BJ (cell line): ENCODE measurements at places on chromosomes 11 and 22. TPM values are rescaled to one million over a fixed set of nuclear protein-coding genes. Genes with fewer than 3 reads are reported as not detected.

DNA sequence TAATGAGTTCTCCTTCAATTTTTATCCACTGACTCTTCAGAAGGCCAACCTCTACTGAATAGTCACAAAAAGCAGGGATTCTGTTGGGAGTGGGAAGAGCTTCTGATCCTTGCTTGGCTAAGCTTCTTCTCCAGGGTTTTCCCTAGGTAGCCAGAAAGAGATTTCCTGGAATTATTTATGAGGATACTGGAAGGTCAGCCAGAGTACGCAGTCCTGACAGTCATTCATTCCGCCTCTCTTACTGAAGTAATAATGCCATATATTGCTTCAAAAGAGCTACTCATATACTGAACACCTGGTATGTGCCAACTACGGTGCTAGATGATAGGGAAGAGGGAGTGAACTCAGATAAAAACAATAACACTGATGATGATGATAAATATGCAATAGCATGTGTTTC, 116.1 kb downstream of the CCDC34 start:
- DNase-seq: no peak

DNA sequence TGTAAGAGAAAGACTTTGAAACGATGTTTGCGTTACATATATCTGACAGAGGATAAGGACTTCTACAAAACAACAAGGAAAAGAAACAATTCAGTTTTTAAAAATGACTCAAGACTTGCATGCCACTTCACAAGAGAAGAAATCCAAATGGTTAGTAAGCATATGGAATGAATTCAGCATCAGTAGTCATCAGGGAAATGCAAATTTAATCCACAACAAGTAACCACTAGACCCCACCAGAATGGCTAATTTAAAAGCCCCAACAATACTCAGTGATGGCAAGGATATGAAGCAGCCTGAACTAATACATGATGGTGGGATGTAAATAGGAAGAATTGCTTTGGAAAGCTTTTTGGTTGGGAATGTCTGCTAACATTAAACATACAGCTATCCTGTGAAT, 142.6 kb downstream of the ATXN10 start:
- DNase-seq: no peak

The MS4A6E gene
- not detected in 2 replicates for polyA plus RNA-seq

The OR2AG1 gene
- polyA plus RNA-seq: not detected in 2 replicates

The OPCML gene
- 1.3 and 2.0 TPM in 2 replicates for polyA plus RNA-seq

DNA sequence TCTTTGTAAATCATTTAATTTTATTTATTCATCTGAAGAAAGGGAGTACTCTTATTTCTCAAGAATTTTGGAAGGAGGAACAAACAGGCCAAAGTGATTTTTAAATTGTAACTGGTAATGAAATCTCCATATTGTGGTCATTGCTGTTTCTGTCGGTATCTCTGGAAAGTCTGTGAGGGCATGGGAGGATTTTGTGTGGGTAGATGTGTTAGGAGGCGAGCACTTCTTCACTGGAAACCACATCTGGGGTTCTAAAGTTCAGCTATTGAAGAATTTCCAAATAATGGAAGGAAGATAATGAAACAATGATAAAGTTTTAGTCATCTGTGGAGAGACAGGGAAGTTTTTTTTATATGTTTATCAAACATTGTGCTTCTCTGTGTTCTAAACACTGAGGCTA, 6.6 kb downstream of the TRIM34 start:
- DNase-seq: no peak

DNA sequence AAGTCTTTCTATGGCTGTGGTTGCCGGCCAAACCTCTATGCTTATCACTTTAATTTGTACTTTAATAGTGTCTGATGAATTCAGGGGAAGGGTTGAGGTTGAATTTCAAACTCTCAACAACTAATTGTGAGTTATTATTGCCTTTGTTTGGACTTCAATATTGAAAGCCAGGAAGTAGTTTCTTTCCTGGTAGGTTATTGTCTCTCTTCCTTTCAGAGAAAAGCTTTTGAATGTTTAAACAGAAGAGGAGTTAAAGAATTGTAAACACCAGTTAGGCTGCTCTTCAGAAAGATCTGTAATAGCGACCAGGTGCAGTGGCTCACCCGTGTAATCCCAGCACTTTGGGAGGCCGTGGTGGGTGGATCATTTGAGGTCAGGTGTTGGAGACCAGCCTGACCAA, 22.2 kb downstream of the NNMT start:
- no peak for DNase-seq

DNA sequence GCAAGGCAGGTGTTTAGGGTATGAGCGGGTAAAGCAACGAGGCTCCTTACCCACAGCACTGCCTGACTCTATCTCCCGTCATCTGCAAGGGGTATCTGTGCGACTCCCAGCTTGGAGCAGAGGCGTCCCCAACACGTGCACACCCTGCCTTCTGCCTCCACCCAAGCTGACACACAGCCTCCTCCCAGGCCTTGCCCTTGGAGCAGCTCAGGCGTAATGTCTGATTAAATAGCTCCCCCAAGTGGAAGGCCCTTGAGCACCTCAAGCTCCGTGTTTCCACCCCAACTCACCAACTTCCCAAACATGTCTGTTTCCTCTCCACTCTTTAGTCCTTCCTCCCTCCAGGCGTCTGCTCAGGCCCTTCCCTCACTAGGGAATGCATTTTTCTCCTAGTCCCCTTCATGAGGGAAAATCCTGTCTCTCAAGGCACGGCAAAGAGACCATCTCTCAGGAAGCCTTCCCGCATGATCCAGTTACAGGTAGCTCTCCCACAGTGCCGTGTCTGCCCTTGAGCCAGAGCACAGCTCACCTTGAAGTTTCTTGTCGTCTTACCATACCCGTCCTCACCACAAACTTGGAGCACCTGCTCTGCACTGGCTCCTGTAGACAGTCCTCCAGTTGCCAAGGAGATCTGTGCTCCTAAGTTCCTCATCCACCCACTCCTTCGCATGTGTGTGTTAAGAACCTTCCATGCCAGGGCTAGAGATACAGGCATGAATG, 15.8 kb downstream of the CYB5R2 start:
- no peak for DNase-seq

DNA sequence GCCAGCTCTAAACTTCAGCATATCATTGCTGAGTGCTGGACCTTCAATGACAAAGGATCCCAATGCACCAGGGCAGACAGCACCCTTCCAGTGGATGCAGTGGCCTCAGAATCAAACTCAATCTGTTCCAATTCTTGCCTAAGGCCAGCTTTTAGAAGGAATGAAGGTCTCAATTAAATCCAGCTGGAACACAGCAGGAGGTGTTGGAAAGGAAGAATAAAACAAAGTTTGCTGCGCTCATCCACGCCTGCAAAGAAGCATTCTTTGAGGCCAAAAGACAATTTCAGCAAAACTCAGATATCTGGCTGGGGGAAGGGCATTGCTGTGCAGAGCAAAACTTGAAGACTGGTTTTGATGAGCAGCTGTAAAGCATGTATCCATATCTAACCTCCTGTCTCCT, 120.7 kb downstream of the CCDC81 start:
- no peak for DNase-seq

The THRSP gene
- not detected in 2 replicates for polyA plus RNA-seq

DNA sequence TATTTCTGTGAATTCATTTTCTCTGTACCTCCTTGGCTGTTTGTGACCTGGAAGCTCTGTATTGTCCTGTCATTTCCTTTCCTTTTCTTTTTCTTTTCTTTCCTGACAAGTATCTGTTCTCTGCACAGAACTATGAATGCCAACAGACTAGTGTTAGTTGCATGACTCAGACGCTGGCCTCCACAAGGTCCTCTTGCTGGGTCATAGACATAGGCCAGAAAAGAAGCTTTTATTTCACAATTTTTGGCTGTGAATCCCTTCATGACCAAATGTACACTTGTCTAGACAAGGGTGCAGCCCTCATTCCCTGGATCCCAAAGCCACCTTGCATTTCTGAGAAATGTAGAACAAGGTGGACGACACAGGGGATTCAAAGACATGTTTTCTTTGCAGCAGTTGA, 104.1 kb upstream of the MTNR1B start:
- no peak for DNase-seq

GRCh38 chr22:18968011-18968749, 32.1 kb upstream of the PRODH start:
- DNase-seq: no peak

DNA sequence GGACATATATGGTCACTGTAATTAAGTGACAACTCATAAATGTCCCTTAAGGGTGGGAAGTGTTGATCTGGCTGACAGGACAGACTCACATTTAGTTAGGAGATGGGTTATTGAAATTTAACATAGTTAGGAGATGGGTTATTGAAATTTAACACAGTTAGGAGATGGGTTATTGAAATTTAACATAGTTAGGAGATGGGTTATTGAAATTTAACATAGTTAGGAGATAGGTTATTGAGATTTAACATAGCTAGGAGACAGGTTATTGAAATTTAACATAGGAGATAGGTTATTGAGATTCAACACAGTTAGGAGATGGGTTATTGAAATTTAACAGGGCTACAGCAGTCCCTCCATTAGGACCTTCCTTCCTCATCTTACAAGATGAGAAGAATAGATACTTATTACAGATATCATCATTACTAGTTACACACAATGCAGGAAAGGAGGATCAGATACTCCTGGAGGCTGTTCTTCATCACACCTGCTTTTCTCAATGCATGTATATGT, 98.5 kb downstream of the MTNR1B start:
- no peak for DNase-seq

The CRYAB gene
- polyA plus RNA-seq: 76.7 and 83.6 TPM in 2 replicates

- DNase-seq: no peak
These were observed 31.9 kb downstream of the IL18BP start for GRCh38 chr11:72030472-72031045.
